Sciatic nerve (tissue), 2 donors: ENCODE measurements at places on chromosomes 4 and X. TPM values are rescaled to one million over a fixed set of nuclear protein-coding genes. Genes with fewer than 3 reads are reported as not detected.

GRCh38 chr4:136650541-136651277 lies 881.6 kb downstream of the PCDH18 start:
- no peak for DNase-seq

GIMD1 gene
- total RNA-seq = not detected

- no peak for DNase-seq
Measured at GRCh38 chr4:128376303-128376702, 88.7 kb upstream of the PGRMC2 start.

DNA sequence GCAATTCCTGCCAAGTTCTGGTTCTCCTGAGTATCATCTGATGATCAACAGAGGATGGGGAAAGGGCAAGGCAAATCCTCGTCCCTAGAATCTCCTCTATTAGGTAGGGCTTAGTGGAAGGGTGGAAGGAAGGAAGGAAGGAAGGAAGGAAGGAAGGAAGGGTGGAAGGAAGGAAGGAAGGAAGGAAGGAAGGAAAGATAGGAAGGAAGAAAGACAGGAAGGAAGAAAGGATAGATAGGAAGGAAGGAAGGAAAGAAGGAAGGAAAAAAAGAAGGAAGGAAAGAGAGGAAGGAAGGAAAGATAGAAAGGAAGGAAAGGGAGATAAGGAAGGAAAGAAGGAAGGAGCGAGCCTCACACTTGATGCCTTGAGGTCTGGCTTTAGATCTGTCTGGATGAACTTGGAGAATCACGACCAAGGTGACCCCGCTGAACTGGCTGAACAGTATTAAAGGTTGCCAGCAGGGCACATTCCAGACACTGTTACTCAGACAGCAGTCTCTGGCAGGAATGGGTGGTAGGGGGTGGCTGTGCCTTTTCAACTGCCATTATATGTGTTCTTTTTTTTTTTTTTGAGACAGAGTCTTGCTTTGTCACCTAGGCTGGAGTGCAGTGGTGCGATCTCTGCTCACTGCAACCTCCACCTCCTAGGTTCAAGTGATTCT lies 57.1 kb downstream of the MAP7D2 start:
- DNase-seq = no peak

NLGN3 gene
- 20.6 TPM for total RNA-seq

DNA sequence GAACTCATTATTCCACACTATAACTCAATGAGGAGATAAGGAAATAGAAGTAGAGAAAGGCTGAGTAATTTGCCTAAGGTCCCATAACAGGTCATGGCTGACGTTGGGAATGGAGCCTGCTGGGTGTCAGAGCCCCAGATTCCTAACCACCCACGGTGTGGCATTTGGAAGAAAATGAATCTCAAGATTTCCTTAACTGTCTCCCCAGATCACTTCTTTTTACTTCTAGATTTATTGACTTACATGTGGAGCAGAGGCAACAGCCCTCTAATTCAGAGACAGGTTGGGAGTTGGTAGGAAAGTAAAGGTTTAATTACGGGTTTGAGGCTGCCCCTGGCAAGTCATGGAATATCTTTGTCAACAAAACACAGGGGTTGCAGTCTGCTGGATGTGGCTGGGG lies 134.0 kb downstream of the ARHGAP10 start:
- DNase-seq = no peak

DNA sequence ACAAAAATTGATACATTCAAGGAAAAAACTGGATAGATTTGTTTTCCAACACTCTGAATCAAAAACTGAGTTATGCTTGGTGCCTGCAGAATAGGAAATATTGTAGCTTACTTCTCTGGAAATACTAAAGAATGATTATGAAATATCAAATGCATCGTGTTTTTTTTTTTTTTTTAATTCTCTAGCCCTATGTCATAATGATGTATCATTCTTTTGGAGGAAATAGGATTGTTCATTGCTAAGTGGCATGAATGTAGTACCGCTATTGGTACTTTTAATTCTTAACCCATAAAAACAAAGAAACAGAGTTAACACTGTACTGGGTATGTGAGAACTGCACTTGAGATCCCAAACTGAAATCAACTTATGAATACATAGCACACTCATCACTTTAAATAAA lies 7.6 kb upstream of the FAM200B start:
- DNase-seq = no peak

DNA sequence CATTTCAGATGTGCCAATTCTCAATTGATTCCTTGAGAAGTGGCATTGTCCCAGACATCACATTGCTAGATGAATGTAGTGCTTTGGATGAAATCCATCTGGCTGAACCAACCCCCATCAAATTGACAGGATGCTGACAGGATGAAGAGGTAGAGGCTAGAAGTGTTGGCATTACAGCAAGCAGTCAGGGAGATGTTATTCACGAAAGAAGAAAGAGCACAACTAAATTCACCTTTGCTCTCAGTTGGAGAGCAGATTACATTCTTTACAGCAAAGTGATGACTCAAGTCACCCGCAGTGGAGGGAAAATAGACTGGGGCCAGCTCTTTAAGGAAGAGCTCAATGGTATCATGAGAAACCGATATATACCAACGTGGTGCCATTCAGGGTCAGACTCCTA lies 259.6 kb downstream of the C4orf33 start:
- DNase-seq = no peak

WDR13 gene
- total RNA-seq = 124 TPM

REPS2 gene
- 5.9 TPM for total RNA-seq

DNA sequence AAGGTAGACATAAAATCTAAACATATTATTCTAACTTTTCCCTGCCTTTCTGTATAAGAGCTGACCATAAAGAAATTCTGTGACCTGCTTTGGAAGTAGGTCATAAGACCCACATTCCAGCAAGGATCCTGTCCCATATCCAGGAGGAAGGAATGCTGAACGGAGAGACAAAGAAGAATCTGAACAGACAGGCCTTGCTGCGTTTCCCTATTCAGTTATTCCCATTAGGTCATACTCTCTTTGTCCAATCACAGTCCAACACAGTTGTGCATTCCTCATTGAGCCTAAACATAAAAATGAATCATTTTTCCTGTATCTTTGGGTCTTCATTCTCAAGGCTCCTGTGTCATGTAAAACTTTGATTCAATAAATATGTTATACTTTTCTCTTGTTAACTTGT lies 287.6 kb upstream of the TAPT1 start:
- DNase-seq = no peak

MAGED4 gene
- total RNA-seq = 7.1 TPM

DNA sequence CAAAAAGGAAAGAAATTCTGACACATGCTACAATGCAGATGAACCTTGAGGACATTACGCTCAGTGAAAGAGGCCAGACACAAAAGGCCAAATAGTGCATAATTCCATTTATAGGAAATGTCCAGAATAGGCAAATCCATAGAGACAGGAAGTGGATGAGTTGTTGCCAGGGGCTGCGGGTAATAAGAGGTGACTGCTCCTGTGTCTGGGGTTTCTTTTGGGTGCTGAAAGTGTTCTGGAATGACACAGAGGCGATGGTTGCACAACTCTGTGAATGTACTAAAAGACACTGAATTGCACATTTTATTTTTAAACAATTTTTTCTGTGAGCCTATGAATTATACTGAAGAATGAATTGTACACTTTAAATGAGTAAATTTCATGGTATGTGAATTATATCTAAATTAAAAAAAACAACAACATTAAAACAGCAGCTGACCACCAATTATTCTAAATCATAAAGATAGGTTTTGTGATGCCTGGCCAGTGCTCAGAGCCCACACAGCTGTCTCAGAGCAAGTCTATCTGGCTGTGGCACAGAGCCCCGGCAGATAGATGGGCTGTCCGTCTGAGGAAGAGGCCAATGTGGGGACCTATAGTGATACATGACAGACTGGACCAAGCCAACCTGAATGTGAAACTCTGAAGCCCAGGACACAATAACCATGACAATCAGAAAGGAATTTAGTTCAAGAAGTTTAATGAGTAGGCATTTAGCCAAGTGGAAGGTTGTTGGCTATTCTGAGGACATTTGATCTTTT lies 23.5 kb upstream of the IRAK1 start:
- DNase-seq = no peak

DNA sequence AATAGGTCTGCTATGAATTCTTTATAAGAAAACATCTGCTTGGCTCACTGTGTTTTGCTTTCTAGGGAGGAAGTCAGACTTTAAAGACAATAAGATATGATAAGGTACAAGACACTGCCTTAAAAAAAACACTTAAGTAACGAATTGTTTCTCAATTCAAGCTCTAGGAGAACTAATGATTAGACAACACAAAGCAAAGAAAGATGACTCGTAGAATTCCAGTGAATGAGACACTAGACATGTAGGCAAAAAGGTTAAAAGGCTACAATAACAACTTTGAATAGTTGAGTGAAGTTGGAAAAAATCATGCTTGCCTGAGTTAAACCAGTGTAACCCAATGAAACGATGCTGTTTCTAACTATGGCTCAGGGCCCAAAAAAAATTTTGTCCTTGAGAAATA lies 344.4 kb upstream of the ACTRT1 start:
- DNase-seq = no peak

EREG gene
- total RNA-seq = 0.22 TPM

DNA sequence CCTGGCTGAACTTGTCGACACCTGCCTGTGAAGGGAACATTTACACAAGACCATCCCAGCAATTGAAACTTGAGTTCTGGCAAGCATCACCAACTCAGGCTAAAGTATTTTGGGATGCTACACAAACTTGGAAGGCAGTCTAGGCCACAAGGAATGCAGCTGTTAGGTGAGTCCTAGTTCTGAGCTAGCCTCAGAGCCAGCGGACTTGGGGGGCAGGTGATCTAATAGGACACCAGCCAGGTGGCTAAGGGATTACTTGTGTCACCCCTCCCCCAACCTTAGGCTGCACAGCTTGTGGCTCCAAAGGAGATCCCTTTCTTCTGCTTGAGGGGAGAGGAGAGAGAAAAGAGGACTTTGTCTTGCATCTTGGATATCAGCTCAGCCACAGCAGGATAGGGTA lies 62.3 kb upstream of the DKK2 start:
- no peak for DNase-seq

CT47B1 gene
- not detected for total RNA-seq

GRCh38 chrX:128020701-128021100 lies 31.5 kb downstream of the ACTRT1 start:
- no peak for DNase-seq

GRCh38 chr4:98643755-98644154 lies 14.7 kb downstream of the TSPAN5 start:
- DNase-seq = no peak

DNA sequence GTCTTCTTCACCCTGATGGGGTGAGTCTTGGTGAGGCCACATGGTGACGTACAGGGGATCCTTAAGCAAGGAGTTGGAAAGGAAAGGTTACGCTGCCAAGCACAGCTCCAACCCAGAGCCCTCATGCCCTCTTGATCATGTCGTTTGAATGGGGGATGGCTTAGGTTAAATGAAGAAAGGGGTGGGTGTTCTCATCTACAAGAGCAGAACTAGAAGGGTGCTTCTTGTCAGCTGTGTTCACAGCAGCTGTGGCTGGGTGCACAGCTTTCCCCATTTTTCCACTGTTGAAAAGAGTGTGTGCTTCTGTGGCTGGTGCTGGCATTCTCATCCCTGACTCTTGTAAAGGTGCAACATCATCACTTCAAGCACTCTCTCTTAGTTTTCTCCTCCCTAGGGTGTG lies 15.5 kb upstream of the SCRG1 start:
- DNase-seq = no peak

GRCh38 chr4:98617358-98618047 lies 40.9 kb downstream of the TSPAN5 start:
- DNase-seq = no peak

GRCh38 chrX:68826113-68826980 lies 2.5 kb upstream of the EFNB1 start:
- DNase-seq = peak; percentile 57

DNA sequence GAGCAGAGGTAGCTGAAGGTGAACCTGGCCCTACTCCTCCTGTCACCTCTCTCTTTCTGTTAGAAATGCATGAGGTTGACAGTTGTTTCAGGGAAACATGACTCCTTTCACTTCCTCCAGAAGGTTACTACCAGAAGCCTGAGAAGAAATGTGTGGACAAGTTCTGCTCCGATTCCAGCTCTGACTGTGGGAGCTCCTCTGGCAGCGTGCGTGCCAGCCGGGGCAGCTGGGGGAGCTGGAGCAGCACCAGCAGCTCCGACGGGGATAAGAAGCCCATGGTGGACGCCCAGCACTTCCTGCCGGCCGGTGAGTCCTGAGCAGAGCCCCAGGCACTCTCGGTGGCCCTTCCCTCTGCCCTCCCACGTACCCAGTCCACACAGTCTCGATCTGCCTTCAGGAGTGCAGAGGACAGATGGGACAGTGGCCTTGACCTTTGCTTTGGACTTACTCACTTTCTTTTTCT lies 61.3 kb upstream of the TLR2 start:
- DNase-seq = no peak

DNA sequence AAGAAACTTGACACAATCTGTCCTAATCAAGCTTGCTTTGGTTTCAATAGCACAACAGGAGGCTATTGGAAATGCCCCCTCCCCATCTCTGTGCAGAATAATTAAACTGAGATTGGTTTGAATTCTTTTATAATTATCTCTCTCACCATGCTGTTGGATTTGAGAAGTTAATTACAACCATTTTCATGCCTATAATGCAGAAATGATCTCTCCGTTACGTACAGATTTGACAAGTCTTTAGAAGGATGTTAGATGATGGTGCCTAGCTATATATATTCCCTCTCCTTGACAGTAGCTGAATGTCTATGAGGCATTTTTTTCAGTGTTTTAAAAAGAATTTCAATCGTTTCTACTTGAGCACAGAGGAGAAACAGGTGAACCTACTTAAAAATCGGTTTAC lies 488.4 kb upstream of the TECRL start:
- DNase-seq = no peak

- DNase-seq = no peak
Measured at GRCh38 chr4:83046693-83047473, 11.9 kb downstream of the COPS4 start.

GRCh38 chr4:155270671-155271070 lies 62.2 kb downstream of the NPY2R start:
- DNase-seq = no peak

RGS12 gene
- total RNA-seq = 40.7 TPM

DNA sequence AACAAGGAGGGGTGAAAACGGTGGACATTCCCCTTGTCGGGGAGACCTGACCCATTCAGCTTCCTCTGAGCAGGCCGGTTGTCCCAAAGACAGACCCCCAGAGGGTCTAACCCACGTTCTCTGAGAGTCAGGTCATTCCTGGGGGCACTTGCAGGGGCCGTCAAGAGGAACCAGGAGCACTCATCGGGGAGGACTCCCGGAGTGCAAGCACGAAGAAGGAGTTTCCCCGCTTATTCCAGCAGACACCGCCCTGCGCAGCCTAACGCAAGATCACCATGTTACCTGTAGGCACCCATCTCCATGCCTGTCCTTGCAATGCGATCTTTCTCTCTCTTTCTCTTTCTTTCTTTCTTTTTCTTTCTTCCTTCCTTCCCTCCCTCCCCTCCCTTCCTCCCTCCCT lies 154.2 kb downstream of the SHOX start:
- no peak for DNase-seq
